Thyroid gland (tissue), 4 donors: ENCODE measurements at places on chromosomes 4 and X.

GRCh38 chr4:22814906-22815305, 122.2 kb downstream of the GBA3 start:
- DNase-seq, result no peak

DNA sequence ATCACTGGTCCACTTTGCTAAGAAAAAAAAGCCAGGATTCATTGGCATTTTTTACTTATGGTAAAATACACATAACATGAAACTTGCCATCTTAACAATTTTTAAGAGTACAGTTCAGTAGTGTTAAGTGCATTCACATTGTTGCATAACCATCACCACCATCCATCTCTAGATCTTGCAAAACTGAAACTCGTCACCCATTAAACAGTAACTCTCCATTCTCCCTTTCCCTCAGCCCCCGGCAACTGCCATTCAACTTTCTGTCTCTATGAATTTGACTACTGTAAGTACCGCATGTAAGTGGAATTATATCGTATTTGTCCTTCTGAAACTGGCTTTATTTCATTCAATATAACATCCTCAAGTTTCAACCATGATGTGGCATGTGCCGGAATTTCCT, 56.3 kb upstream of the LNX1 start:
- no peak for DNase-seq

GRCh38 chr4:14289708-14290107, 662.2 kb upstream of the BOD1L1 start:
- no peak for DNase-seq

- DNase-seq, result no peak
Observed at GRCh38 chr4:120472447-120473131, 405.9 kb upstream of the MAD2L1 start.

DNA sequence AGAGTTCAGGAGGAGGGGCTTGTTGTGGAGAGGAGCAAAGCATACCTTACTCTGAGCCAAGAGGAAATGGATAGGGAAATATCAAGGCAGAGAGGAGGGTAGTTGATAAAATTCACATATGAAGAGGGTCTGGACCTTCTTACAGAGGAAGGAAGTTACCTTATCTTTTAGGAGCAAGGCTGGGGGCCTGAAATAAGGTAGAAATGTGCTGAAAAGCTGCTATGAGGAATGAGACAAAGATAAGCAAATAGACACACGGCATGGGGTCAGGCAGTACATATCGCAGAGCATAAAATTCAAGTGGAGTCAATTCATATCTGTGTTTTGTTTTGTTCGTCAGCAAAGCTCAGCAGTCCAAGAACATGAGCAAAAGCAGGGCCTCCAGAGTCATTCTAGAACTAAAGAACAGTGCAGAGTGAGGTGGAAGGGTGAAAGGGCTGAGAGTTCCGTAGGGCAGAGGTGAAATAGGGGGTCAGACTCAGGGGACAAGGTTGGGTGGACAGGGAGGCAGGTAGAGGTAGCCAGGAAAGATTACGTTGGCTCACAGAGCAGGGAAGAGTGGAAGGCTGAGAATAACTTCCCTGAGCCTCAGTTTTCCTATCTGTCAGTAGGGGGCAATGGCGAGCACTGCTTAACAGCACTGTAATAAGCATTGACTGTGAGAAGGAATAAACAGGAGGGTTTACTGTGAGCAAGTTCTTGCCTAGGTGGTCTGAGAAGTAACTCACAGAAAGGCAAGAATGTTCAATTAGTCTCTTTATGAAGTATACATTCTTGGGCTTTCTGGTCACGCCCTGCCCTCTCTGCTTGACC, 9.2 kb downstream of the VSIG4 start:
- no peak for DNase-seq

GRCh38 chr4:154858166-154858565, 77.1 kb downstream of the RBM46 start:
- peak; percentile 87 for DNase-seq

DNA sequence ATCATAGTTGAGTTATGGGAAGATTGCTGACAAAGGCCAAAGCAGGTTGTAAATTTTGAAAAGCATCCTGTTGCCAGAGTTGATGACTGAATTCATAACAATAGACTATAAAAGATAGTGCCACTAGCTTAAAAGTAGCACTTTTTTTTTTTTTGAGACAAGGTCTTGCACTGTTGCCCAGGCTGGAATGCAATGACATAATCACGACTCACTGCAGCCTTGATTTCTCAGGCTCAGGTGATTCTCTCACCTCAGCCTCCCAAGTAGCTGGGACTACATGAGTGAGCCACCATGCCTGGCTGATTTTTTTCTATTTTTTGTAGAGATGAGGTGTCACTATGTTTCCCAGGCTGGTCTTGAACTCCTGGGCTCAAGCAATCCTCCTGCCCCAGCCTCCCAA, 122.7 kb downstream of the SPOCK3 start:
- no peak for DNase-seq

DNA sequence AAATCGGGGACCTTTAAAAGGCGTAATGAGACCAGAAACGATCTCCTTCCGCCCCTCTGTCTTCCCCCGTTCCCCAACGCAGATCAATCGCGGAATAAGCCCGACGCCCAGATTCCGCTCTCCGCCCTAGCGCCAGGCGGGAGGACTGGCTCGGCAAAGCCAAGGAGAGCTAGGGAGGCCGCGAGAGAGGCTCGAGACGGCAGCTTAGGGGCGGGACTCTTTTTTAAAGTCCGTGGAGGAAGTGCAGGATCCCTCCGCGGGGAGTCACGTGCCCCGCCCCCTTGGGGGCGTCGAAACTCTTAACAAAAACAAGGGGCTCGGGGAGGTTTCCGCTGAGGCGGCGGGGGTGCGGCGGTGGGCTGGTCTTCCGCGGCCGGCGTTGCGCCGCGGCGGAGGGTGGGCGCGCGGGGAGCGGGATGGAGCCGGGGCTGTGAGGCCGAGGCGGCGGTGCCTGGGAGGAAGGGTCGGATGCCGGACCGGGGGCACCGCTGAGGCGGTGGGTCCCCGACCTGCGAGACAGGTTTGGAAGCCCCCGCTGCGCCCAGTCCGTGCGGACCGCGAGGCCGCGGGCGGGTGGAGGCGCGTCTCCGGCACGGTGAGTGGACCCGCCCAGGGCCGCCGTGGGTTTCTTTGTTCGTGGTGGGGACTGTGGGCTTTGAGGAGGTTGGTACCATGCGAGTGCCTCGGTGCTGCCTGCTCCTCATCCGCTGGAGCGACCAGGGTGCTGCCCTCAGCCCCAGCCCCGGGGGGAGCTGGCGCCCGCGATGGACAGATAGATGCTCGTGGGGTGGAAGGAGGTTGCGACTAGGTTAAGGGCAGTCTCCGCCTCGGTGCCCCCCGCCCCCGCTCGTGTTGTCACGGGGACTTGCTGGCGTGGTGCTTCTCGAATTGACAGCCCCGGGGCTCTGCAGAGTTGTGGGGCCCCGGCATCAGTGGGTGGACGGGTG, at the start of gene CCNG2:
Gene CCNG2, plus strand, starts transcription at position 296 of the 947 bp plus-strand sequence. CDS start 1,326 bp downstream, outside the sequence.
- DNase-seq, result peak; percentile 90

GRCh38 chrX:16970977-16971376, 24.5 kb downstream of the REPS2 start:
- DNase-seq, result no peak

GRCh38 chr4:37388681-37389365, 144.3 kb downstream of the NWD2 start:
- DNase-seq, result no peak
